CD4-positive, alpha-beta T cell treated with Interleukin-6 at 100 ng/mL for 8 hours (primary cell): ENCODE measurements at places on chromosomes 12 and 14.

GRCh38 chr14:58315606-58316005, 17.3 kb downstream of the ARID4A start:
- DNase-seq: no peak

- DNase-seq: peak; percentile 98
Observed at GRCh38 chr12:89709157-89709994, 738 bp upstream of the ATP2B1 start.

GRCh38 chr14:49659526-49660455, 24.7 kb upstream of the DNAAF2 start:
- DNase-seq: no peak

DNA sequence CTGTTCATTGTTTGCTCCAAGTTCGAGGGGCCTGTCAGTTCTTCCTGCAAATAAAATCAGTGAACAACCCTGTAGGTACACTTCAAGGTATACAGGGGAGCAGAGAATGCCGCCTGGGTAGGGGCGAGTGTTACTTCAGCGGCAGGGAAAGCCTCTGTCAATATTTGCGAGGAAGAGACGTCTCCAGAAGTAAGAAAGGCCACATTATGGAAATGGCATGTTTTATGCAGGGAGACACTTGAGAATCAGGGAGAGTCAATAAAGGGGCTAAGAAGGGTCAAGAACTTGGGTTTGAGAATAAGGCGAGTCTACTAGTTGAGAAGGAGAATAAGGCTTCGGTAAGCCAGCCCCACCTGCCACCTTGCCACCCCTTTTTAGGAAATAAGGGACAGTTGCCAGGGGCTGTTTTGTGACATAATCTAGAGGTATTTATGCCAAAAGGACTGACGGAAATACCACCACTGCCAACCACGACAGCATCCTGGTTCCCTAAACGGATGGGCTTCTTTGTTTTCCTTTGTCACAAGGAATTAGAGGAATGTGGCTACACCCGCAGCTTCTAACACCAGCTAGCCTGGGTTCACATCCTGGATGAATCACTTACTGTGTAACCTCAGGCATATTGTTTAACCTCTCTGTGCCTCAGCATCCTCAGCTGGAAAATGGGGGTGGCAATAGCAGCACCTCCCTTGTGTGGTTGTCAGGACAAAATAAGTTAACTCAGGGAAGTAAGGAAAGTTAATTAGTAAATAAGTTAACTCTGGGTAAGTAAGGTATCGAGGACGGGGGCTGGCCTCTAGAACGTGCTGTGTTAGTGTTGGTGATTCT, 67.7 kb downstream of the EID3 start:
- DNase-seq: no peak

DNA sequence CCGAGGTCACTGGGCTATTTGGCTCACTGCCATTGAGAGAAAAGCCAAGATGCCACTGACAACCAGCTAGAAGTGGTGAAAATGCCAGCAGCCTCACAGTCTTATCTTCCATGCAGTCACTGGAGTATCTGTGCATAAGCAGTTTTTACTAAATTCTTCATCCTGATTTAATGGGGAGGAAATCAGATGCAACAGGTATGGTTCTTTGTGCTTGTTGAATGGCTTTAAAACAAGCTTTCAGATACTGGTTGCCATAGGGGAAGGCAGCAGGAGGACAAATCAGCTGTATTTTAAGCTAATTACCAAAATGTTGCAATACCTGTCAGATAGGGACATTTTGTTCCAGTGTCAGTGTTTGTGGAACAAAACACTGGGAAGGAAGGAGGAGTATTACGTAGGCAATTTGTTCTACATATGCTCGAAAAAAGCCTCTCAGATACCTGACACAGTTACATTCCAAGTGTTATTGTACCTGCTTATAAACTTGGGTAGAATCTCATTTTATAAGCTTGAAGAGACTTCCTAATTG, 54.1 kb upstream of the ARHGAP5 start:
- DNase-seq: no peak
